Occipital lobe (tissue), 3 donors: ENCODE measurements at places on chromosomes 11 and 22. TPM values are rescaled to one million over a fixed set of nuclear protein-coding genes. Genes with fewer than 3 reads are reported as not detected.

Gene CCDC157
- total RNA-seq = 5.6 TPM

Gene RCN1
- total RNA-seq = 22.0 TPM

Gene NRXN2
- 219 TPM for total RNA-seq

Gene UBASH3B
- total RNA-seq = 23.4 TPM

Gene HDAC10
- 19.8 TPM for total RNA-seq

Gene LRRC74B
- not detected for total RNA-seq

Gene CABP4
- not detected for total RNA-seq

Gene JAM3
- 41.8 TPM for total RNA-seq

Gene OR10A2
- not detected for total RNA-seq

Gene CDPF1
- 15.3 TPM for total RNA-seq

Gene POU2AF2
- not detected for total RNA-seq
